ENCODE measurements at places on chromosomes 4 and X.
A peak's percentile ranks its signal among the peaks of the same experiment; 100 is the strongest.

DNA sequence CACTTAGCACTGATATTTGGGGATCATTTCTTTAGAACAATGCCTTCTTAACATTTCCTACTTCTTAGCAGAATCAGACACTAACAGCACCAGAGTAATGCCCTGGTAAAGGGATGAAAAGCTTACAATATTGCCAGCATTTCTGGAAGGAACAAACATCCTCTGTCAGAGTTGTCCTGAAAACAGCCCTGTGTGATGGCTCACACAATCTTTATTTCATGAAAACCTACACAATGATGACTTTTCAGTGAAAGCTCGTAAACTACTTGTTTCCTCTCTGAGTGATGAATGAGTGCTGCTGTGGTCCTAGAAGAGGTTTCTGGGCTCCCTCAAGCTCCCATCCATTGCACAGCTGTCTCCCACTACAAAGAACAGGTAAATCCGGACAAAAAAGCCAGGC is 52.8 kb downstream of the GPC4 start:
- no peak for DNase-seq

DNA sequence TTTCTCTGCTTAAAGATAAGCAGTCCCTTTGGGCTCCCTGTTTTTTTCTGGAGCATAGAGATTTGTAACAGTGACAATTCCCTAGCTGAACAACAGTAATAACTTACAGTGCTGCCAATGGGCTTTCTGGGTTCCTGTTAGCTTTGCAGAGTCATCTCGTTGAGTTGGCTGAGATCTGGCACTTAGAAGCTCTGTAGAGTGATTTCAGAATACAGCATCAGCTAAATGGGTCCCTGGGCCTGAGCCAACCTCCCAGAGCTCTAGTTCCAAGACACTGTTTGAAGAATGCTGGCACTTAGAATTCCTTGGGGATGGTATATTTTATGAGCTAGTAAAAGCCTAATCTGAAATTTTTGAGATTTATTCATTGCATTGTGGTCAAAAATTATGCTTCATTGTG is 43.5 kb upstream of the SERTM2 start:
- no peak for DNase-seq

GRCh38 chr4:123064390-123064789 is 142.0 kb upstream of the NUDT6 start:
- no peak for DNase-seq

DNA sequence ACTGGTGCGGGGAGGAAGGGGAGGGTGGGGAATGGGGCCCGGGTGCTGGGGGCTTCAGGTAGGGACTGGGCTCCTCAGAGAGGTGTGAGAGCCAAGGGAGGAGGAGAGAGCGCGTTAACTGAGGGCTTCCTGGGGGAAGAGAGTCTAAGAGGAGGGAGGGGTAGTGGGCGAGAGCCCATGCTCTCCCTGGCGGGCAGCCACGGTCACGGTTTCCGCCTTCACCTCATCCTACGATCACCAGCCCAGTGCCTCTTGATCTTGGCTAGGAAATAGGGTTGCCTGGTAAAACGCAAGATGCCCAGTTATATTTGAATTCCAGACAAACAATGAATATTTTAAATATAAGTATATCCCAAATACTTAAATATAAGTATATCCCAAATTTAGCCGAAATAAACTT is 60.8 kb upstream of the GRPEL1 start:
- no peak for DNase-seq

- DNase-seq: no peak
These were observed 8.8 kb downstream of the CHST7 start for GRCh38 chrX:46582325-46582724.

DNA sequence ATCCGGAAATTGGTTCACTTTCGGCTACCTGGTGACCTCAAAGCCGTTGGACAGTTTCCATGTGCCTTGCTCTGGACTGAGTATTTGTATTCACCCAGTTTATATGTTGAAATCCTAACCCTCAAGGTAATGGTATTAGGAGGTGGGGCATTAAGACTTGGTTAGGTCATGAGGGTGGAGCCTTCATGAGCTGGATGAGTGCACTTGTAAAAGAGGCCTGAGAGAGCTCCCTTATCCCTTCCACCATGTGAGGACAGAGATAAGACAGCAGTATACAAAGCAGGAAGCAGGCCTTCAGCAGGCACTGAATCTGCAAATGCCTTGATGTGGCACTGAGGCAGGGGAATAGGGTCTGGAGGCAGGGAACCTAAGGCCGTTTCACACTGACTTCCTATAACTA is 5.3 kb upstream of the OPHN1 start:
- no peak for DNase-seq

- no peak for DNase-seq
These were observed 640.6 kb downstream of the SPRY1 start for GRCh38 chr4:124037236-124037635.

- no peak for DNase-seq
These were observed 81.5 kb downstream of the ZNF674 start for GRCh38 chrX:46463682-46464081.

- no peak for DNase-seq
These were observed 515.5 kb downstream of the PDHA2 start for GRCh38 chr4:96355414-96355813.

DNA sequence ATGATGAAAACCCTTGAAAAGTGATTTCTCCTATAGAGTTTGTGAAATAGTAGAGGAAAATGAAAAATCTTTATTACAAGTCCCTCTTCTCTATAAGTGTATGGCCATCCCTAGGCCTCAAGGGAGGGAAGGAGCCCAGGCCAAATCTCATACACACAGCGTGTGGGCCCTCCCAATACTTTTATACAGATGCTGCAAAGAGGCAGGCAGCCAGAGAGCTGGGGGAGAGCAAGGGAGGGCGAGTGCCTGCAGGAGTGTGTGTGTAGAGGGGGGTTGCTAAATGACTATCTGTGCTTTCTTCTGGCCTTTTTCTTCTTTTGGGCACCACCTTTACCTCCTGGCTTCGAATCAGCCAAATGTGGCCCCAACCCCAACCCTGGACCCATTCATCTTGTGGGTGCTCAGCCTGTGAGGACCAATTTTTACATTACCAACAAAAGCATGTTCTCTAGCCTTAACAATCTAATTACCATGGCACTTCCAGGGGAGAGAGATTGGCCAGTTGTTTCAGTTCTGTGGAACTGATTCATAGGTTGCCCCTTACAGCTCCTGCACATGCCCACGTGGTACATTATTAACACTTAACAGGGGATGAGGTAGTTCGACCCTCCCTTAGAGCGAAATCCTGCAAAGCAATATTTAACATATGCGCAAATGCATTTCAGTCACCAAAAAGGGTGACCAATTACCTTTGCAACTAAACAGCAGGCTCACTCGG is 2.0 kb downstream of the GPC3 start:
- DNase-seq: no peak

DNA sequence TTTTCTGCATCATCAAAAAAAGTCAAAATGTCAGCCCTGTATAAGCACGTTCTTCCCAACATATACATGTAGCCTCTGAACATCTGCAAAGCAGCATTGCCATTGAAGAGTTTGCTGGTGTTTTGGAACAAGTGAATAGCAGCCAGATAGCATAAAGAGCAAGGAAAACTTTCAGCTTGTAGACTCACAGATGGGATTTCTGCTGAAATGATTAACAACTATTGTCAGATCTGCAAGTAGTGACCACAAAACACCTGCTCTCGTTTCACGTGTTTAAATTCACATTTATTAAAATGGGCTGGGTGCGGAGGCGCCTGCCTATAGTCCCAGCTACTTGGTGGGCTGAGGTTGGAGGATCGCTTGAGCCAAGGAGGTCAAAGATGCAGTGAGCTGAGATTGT is 123.7 kb downstream of the SPRY1 start:
- no peak for DNase-seq

GRCh38 chr4:177558995-177559394 is 116.8 kb upstream of the AGA start:
- DNase-seq: no peak

GRCh38 chr4:36243355-36244256 is 708 bp downstream of the ARAP2 start:
- peak; percentile 35 for DNase-seq

GRCh38 chr4:17997129-17997528 is 24.4 kb downstream of the LCORL start:
- DNase-seq: no peak

DNA sequence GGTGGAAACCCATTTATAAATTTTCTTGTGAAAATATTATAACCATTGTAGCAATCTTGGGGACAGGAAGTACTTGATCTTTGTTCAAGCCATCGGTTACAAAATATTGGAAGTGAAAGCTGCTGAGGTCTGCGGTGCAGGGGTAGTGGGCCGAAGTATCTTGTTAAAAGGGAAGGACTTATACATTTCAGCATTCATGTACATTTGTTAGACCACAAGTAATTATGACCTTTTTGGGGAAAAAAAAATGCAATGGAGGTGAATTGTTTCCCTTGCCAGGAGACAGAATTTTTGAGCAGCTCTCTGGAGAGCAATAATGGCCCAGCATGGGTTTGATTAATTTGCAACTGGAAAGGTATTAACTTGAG is 121.3 kb downstream of the EGF start:
- DNase-seq: no peak

GRCh38 chrX:33725535-33726210 is 406.4 kb downstream of the FAM47A start:
- no peak for DNase-seq

DNA sequence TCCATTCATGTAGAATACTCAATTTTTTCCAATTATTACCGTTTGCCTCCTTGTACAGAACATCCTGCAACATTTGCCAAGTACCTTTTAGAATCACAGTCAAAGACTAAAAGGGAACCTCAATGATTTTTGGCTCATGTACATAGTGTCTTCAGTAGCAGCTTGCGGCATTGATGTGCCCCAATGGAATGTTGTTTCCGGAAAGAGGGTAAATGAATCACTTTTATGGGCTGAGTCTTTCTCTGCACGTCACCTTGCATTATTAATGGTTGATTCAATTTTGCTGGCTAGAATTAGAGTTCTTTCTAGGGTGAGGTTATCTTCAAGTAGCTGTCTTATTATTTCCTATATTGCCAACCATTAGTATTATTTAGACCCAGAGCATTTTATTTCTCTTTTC is 116.9 kb upstream of the GABRA2 start:
- no peak for DNase-seq

DNA sequence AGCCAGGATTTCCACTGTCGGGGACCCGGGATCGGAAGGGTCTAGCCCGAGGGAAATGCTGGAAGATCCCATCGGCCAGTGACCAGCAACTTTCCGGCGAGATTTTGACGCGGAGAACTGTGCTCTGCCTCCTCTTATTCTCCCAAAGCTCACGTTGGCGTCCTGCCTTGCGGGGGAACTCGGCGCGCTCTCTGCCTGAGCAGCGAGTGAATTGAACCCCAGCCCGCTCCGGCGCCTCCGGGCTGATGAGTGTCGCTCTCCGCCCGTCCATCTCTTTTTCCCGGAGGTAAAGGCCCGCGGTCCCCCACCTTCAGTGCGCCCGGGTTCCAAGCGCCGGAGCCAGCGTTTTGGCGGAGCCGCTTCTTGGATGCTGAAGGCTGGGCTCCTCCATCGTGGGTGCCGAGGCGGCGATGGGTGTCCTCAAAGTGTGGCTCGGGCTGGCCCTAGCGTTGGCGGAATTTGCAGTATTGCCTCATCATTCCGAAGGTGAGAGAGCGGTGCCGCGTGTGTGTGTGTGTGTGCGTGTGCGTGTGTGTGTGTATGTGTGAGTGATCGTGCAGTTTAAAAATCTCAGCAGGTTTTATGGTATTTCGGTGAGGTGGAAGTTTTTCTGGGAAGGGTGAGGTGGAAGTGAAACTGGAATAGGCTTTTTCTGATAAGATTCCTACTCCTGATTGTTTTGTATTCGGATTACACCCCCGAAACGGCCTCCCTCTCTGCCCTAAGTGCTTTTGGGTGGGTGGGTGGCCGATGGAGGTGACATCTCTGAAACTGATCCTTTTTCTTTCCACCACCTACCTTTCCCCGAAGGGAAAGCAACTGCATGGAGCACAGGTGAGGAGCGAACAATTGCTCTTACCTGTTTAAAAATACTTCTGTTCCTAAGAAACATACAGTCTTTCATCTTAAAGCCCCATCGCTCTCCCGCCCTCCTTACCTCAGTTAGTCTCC is 752 bp downstream of the FRAS1 start:
- no peak for DNase-seq

DNA sequence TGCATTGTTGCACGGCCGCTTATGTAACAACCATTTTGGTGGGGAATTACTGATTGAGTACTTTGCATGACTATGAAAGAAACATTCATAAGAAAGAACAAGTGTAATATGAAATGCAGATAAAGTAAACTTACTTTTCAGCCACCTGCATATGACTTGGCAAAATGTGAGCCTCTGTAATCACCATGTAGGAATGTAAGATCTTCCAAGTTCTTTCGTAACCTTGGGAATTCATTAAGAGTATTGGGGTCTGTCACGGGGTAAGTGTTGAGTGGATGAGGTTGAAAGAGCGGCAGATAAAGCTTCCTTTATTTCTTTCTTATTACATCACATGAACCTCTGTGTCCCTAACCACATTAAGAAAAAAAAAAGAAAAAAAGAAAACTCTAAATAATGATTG is 348.5 kb upstream of the NR3C2 start:
- DNase-seq: no peak

DNA sequence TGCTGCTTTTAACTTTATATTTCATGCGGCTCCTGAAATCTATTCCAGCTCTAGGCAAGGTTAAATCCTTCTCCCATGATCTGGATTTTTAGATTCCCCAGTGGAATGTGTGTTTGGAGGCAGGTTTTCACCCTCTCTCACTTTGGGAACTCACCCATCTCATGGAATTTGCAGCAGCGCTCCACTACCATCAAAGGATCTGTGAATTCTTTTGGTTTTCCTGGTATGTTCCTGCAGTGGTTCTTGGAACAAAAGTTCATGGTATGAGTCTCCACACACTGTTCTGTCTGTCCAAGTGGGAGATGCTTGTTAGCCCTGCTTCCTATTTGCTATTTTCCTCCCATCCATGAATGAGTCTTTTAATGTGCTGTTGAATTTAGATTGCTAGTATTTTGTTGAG is 14.0 kb downstream of the APOOL start:
- no peak for DNase-seq

DNA sequence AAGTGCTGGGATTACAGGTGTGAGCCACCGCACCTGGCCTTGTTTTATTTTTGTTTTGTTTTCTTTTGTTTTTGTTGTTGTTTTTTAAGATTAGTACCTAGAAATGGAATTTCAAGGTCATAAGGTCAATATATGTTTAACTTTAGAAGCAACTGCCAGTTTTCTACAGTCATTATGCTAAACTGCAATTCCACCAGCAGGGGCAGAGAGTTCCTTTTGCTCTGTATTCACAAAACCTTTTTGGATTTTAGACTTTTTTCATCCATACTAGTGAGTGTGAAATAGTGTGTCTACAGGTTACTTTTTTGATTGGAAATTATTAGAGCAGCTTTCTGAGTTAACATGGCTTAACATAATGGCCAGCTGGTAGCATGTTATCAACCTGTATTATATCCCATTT is 580.6 kb downstream of the TRIML1 start:
- DNase-seq: no peak

- no peak for DNase-seq
These were observed 7.5 kb upstream of the LETM1 start for GRCh38 chr4:1863297-1864033.

GRCh38 chr4:4269331-4269731 is 20.6 kb downstream of the LYAR start:
- no peak for DNase-seq

- no peak for DNase-seq
These were observed 63.1 kb downstream of the RELL1 start for GRCh38 chr4:37623125-37623524.
